CD4-positive, alpha-beta memory T cell (primary cell): ENCODE measurements at places on chromosomes 4 and X.

DNA sequence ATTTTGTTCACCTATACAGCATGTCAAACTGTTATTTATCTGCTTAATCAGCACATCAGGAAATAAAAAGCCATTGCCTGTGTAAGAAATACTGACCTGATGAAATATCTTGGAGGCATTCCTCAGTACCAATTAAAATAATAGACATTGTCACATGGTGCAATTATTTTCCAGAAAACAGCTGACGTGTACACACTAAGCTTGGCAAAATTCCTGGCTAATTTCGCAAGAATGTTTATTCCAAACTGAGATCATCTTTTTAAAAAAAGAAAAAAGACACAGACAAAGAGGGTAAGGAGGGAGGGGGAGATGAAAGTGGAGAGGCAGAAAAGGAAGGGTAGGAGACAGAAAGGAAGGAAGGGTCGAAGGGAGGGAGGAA lies 61.9 kb upstream of the NFKB1 start:
- DNase-seq, result no peak

GRCh38 chr4:54942721-54943120 lies 182.7 kb downstream of the KDR start:
- DNase-seq, result peak; percentile 70

DNA sequence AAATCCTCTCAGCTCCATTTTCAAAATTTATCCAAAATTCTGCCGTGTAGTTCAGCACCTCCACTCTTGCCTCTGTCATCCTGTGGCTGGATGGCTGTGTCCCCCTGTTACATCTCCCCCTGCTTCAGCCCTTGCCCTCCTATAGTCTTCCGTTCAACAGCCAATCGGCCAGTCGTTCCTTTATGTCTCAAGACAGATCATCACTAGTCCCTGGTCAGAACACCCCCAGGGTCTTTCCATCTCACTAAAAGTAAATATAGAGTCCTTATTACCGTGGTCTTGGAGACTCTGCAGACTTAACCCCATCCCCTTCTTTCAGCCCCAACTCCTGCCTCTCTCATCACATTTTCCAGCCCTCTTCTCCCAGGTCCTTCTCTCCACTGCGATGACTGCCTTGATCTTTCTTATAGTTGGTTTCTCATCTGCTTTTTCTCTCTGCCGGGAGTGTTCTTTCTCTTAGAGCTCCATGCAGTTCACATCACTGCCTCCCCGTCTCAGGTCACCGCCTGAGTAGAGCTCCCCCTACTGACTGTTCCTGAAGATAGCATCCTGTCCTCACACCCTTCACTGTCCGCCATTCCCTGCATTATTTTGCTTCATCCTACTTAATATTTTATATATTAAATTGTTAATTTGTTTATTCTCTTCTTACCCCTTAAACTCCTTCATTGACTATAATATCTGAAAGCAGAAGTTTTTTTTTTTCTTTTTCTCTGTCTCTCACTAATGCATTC lies 736.9 kb upstream of the MAGEB2 start:
- DNase-seq, result no peak

- DNase-seq, result no peak
Measured at GRCh38 chr4:166003811-166004210, 130.8 kb downstream of the TLL1 start.

DNA sequence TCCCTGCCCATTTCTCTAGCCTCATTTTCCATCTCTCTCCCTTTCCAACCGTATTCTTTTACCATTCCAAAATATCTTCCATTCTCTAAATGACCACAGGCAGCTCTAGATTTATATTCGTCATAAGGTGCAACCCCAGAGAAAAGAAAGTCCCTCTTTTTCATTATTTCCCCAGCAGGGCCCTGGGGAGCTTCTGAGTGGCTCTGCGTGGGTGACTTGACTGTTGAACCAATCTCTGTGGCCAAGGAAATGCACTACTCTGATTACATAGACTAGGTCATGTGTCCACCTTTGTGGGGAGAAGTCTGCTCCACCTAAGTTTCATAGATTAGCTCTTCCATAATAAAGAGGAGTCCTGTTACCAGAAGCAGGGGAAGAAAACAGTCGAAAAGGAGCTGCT lies 51.4 kb downstream of the ATOH1 start:
- no peak for DNase-seq

- no peak for DNase-seq
Measured at GRCh38 chr4:184163813-184164212, 53.9 kb downstream of the ENPP6 start.

- DNase-seq, result no peak
Measured at GRCh38 chrX:121496966-121497365, 449.6 kb downstream of the GLUD2 start.

DNA sequence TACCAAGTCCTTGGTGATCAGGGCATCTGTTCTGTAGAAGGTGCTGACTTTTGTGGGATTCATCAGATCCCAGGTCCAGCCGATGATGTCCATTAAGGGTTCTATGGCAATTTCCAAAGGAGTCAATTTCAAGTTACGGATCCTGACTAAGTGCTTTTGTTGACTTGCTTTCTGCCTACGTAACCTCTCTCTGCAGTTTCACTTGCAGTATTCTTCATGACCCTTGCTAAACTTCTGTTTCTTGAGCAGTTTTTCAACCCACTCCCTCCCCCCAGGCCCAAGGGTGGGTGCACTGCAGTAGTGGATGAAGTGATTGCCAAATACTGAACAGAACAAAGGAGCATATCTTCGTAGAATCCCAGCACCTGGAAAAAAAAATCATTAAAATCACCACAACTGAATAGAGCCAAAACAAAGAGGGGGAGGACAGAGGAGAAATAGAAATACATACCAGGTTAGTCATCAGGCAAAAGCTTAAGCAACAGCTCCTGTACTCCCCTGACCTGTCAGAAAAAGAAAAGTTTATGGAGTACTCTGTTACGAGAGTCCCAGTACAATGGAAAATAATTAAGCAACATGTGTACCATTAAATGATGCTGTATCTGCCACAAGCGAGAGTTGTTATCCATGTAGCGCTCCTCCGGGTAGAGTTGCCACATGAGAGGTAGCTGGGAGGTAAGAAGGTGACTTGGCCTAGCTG lies 5.8 kb downstream of the CMC4 start:
- DNase-seq, result no peak

GRCh38 chrX:117653396-117653795 lies 463.2 kb downstream of the KLHL13 start:
- DNase-seq, result no peak

- no peak for DNase-seq
Measured at GRCh38 chr4:186260504-186261448, 5.2 kb upstream of the F11 start.

DNA sequence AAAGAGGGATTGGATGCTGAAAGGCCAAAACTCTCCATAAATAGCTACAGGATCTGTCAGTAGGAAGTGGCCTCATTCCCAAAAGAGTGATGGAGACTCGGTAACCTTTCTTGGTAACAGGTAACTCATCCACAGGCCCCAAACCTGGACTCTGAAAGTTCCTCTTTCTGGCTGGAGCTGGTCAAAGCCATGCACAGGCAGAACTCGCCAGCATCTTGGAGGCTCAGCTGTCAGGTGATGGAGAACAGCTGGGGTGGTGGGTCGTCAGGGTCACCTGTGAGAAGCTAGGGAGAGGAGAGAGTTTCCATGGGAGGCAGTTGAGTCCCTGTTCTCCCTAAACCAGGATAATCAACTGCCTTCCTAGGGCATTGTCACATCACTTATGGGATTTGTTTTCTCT lies 354.3 kb upstream of the GATB start:
- no peak for DNase-seq

GRCh38 chr4:41874873-41875272 lies 60.4 kb upstream of the TMEM33 start:
- no peak for DNase-seq

DNA sequence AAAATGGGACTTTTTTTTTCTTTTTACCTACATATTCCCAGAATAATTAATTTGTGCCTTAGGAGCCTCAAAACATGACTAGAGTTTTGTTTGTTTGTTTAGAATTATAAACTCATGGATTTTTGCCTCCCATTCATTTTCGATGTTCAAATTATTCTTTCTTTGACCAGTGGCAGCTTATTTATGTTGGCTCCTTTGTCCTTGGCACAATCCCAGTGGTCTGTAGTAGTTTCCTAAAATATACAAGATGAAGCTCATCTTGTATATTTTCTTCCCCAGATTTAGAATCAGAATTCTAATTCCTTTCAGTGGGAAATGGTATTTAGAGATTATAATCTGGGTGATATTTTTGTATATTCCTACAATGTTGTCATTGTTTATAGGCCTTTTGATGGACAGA lies 27.2 kb downstream of the DCK start:
- DNase-seq, result no peak

DNA sequence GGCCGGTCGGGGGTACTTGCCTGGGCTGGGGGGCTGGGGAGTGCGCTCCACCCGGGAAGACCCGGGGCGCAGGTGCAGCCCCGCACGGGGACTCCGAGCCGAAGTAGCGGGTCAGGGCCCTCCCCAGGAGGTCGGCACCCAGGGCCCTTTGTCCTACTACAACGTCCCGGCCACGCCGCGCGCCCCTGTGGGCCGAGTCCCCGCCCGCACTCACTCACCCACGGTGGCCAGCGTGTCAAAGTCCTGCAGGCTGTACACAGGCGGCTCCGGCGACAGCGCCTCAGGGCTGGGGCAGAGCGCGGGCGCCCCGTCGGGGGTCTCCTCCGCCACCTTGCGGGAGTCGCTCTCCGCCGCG lies 602 bp downstream of the PRKX start:
- peak; percentile 18 for DNase-seq

DNA sequence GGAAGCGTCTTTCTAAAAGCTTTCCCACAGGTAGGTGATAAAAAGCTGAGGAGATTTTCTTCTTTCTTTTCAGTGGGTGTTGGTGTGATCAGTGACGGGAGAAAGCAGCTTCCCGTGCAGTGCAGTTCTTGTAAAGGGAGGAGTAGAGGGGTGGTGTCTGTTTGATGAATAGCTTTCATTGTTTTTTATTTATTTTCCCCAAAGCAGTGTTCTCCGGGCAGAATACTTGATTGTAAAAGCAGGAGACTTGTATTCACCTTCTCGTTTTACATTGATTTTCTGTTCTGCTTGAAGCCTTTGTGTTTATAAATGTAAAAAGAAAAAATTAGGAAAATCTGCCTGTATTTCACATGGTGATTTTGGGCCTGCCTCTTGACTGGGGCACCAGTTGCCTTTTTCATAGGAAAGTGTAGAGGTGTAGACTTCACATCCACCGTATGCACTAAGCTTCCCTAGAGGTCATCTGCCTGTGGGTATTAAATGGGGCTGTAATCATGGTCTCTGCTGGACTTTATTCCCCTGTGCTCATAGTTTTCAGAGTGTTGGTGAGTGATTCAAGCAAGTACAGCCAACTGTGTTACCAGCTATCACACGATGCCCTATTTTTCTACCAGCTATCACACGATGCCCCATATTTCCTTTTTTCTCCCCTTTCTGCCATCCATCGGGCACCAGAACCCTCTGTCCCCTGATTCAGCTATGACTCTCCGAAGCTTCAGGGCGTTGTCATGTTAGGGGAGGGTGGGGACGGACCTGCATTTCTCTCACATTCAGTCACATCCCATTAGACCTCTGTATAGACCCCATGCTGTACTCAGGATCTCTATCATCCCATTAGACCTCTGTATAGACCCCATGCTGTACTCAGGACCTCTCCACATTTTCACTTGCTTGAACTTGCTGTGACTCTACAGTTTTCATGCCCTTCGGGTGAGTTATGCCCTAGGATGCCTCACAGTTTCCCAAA lies 526.5 kb downstream of the TRIML1 start:
- DNase-seq, result no peak

- DNase-seq, result no peak
Measured at GRCh38 chr4:15794905-15795304, 16.8 kb downstream of the CD38 start.

GRCh38 chr4:137946453-137947174 lies 295.5 kb downstream of the SLC7A11 start:
- no peak for DNase-seq

GRCh38 chr4:125105561-125105960 lies 209.2 kb upstream of the FAT4 start:
- no peak for DNase-seq

DNA sequence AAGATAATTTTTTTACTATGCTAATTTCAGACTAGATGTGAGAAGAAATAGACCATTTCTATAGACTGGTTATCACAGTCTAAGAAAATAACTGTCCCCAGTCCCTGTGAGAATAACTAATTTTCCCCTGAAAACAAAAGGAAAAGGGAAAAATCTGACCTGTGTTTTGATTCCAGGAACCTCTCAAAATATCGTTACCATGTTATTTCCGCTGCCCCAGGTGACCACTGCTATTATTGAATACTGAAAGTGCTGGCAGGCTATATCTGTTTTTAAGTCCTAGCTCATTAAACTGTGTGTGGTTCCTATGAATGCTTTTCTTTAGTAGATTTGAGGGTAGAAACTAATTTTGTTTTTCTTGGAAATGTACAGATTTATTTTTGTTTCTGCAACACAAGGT lies 83.6 kb downstream of the GAB1 start:
- DNase-seq, result no peak

DNA sequence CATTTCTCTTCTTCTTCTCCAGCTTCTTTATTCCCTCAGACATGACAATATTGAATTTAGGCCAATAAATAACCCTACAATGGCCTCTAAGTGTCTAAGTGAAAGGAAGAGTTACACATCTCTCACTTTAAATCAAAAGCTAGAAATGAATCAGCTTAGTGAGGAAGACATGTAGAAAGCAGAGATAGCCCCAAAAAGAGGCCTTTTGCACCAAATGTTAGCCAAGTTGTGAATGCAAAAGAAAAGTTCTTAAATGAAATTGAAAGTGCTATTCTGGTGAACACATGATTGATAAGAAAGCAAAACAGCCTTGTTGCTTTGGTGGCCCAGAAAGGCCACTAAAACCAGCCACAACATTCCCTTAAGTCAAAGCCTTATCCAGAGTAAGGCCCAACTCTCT lies 146.2 kb upstream of the HHIP start:
- no peak for DNase-seq

DNA sequence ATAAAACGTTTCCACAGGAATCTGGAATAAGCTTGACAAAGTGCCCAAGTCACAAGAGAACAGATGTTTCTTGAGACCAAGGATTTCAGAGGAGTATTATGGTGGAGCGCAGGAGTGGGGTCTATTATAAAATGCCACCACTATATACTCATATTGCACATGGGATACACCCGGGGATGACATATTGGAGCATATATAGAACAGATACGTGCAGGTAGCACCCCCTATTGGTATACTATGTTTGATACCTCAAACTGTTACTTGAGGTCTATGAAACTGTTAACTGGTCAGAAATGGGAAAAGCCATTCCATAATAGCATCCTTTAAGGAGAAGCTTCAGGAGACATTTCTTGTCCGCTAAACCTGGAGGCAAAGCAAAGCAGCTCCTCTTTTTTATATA lies 86.0 kb downstream of the PCYT1B start:
- no peak for DNase-seq

GRCh38 chr4:155809835-155810234 lies 51.0 kb downstream of the GUCY1B1 start:
- DNase-seq, result no peak

- DNase-seq, result no peak
Measured at GRCh38 chrX:119541188-119541587, 24.0 kb downstream of the STEEP1 start.

- no peak for DNase-seq
Measured at GRCh38 chr4:107945809-107946208, 14.5 kb downstream of the CYP2U1 start.

GRCh38 chrX:44914532-44915198 lies 41.7 kb downstream of the KDM6A start:
- DNase-seq, result no peak
